Stimulated activated CD4-positive, alpha-beta T cell treated with anti-CD3 and anti-CD28 coated beads, Interleukin-2, amount 100 ng/mL, for 4 hours (primary cell): ENCODE measurements at places on chromosomes 2 and 18.

DNA sequence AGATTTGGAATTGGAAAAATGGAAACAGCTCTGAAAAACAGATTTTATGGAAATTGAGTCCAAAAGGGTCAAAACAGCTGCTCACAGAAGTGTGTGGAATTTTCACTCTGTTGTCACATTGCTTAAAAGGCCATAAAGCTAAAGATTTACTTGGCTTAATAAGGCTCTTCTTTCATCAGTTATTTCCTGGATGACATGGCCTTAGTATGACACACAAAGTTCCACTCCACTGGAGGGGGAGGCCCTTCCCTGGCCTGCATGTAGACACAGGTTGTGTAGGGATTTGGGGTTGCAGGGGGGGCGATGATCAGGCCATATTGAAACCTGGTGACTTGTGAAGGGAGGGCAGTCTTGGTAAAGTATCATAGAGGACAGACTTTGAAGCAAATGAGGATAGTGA is 34.0 kb downstream of the TMEM185B start:
- DNase-seq: no peak

DNA sequence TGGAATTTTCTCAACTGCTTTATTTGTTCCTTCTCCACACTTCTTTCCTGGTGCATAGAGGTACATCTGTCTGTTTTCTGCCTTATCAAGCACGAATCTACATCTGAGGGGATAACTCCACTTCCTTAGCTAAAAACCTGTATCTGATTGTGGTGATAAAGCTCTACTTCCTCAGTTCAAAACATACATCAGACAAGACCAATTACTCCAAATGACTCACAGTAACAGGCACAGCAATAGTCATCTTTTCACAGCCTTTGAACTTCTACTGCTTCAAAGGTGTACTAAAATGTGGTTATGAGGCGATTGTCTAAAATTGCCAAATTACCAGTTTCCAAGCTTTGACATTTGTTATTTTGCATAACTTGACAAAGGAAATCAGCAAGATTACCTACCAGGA is 803.6 kb upstream of the ZEB2 start:
- DNase-seq: no peak

- DNase-seq: no peak
Measured at GRCh38 chr2:188243381-188243780, 48.3 kb upstream of the GULP1 start.

- DNase-seq: no peak
Measured at GRCh38 chr18:49227441-49228165, 232.8 kb downstream of the DYM start.

DNA sequence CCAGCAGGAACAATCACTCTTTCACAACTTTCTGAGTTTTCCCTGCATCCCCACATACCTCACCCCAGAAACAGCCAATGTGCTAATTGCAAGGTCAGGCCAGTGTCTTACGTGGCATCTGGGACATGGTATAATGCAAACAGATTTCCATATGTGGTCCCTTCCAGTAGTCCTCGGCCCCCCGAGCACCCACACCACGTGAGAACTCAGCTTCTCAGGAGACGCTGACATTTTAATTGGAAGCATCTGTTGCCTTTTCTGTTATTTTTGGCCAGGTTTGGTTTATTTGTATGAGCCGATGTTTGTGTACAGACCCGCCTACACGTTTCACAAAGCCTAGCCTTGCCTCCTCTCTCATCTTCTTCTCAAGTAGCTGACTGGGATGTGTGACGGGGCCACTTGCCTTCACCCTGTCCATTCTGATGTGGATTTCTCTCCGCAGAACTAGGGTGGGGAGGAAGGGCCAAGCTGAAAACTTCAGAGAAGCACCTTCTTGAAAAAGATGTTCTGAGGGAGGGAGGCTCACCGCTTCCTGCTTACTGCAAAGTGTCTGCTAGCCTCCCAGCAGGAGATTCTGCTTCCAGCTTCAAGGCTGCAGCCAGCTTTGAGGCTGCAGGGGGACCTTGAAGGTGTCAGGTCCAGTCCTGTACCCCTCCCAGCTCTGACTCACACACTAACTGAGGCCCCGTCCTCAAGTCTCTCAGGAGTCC is 109.6 kb upstream of the SLC14A2 start:
- no peak for DNase-seq

GRCh38 chr18:75162978-75163377 is 46.0 kb downstream of the PTGR3 start:
- DNase-seq: no peak

GRCh38 chr2:239596253-239596652 is 195.4 kb upstream of the HDAC4 start:
- DNase-seq: no peak

- DNase-seq: no peak
Measured at GRCh38 chr2:174878537-174879147, 114.4 kb upstream of the CHRNA1 start.

GRCh38 chr18:34787931-34788532 is 77.9 kb downstream of the DTNA start:
- DNase-seq: peak; percentile 5

- no peak for DNase-seq
Measured at GRCh38 chr2:120609826-120610395, 125.8 kb upstream of the GLI2 start.

GRCh38 chr2:13822365-13822764 is 810.2 kb upstream of the LRATD1 start:
- no peak for DNase-seq

DNA sequence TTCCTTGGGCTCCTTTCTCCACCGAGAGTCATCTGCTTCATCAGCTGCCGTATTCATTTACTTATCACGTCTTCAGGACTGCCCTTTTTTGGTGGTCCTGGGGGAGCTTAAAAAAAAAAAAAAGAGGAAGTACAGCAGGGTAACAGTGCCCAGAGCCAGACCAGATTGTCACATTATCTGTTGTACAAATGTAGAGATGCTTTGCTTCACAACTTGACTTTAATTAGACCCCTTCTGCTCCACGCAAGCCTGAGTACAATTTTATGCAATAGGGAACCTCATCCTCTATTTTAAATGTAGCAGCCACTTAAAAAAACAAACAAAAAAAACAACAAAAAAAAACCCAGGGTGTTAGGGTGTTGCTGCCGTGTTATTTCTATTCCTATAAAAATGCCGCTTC is 128.3 kb downstream of the PRPF40A start:
- no peak for DNase-seq

- DNase-seq: no peak
Measured at GRCh38 chr2:238631491-238632180, 204.9 kb downstream of the ASB1 start.

GRCh38 chr2:218980735-218981389 is 4.1 kb downstream of the FEV start:
- DNase-seq: no peak

DNA sequence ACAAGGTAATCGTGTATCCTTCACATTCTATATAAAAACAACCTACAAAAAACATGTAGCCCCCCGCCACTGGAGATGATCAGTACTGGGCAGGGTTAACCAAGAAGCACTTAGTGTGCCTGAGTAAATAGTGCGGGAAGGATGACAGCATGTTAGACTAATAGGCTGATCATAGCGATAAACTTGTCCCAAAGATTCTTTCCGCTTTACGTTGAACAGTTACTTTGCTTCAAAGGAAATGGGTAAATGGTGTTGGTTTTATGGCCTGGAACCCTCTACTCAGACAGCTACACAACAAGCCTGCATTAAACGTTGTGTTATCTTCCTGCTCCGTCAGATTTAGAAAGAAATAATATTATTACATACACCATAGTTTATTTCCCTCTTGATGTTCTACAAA is 67.7 kb downstream of the CTAGE1 start:
- DNase-seq: no peak

DNA sequence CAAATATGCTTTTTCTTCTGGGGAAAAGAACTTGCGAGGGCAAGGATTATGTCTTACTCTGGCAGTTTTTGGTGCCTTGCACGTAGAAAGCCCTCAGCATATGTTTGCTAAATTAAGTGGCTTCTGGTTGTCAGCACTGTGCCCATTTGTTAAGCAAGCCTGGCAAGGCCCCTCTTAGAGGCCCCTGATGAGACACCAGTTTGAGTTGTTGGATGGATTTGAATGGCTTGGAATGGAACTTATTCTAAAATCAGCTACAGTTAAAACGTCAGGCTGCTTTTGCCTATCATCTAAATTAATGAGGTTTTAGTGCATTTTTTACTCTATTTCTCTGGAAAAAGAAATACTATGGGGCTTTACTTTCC is 28.2 kb downstream of the TMEM182 start:
- no peak for DNase-seq

DNA sequence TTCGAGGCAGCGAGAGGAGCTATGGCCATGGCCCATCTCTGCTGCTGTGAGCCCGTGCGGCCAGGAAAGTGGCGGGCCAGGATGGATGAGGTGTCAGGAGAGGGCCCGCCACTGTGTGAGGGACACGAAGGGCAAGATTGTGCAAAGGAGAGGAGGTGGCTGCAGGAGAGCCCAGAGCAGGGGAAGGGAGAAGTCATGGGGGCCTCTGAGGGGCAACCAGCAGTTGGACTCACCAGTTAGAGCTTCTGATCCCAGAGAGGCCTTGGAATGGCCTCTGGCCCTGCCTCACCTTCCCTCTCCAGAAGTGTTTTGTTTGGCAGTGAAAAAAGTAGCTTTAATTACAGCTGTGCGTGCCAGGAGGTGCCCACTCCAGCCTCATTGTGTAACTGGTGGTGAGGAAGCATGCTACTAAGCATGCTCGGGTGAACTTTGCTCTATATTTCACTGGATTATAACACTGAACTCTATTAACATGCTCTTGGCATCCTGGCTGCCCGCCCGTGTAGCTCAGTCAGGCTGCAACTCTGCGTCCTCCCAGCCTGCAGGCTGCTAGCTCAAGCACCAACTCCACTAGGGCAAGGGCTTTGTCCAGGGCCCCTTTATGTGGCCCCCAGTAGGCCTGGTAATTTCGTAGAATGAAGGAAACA is 34.2 kb downstream of the IMPA2 start:
- DNase-seq: no peak

- no peak for DNase-seq
Measured at GRCh38 chr18:41227993-41228392, 727.0 kb upstream of the PIK3C3 start.

DNA sequence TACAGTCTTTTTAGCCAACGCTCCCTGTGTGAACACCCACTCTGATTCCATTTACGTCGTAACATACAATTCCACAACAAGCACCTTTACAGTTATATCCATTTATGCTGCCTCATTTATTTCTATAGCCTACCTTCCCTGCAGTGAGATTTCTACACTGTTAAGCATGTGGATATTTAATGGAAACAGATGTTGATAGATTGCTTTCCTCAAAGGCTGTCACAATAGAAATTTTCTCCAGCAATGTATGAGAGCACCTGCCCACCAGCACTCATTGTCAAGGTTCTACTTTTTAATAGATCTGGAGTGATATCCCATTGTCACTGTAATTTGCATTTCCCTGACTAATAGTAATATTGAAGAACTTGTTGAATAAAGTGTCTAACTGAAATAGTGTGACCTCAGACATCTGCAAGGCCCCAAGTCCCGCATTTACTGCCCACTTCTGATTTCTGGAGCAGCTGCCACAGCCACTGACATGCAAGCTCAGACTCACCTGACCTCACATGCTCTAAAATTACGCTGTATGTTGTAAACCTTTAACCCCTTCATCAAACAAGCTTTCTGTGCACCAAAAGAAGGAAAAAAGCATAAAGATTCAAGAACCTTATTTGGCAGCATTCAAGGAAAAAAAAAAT is 295.1 kb downstream of the CNTNAP5 start:
- no peak for DNase-seq

DNA sequence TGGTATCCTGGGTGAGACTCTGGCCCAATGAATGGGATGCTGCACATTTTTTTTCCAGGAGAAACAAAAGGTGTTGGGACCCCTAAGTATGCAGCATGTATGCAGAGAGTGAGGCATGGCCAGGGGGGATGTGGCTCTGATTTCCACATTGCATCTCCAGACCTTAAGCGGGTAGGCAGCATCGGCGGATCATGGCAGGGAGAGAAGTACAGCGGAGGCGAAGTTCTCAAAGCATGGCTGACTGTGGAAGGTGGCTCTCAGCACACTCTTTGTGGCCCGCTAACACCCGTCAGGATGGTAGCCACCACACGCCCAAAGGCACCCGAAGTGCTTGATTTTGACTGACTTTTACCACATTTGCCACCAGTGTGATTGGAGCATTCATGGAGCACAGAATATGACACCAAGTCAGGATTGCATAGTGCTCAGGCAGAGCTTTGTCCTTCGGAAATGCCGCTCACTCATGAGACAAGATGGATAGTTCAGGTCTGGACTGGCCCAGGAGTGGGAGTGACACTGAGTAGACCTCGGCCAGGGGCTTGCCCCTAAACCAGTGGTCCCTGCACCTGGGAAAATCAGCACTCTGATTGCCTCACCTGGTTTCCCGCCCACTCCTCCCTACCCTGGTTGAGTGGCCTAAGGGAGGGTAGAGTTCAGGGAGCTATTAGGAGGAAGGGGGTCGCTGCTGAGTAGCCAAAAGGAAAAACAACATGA is 14.2 kb downstream of the INPP4A start:
- DNase-seq: no peak

GRCh38 chr2:110864731-110865130 is 132.4 kb downstream of the ACOXL start:
- DNase-seq: no peak

DNA sequence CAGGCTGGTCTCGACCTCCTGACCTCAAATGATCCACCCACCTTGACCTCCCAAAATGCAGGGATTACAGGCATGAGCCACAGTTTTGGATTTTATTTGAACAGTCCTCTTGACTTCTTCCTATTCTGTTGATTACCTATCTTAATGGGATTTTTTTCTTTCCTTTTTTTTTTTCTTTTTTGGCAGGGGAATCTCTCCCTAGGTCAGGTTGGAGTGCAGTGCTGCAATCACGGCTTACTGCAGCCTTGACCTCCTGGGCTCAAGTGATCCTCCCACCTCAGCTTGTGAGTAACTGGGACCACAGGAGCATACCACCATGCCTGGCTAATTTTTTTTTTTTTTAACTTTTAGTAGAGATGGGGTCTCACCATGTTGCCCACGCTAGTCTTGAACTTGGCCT is 2.8 kb downstream of the MTHFD2 start:
- DNase-seq: no peak

- DNase-seq: no peak
Measured at GRCh38 chr2:120209427-120210269, 13.6 kb downstream of the TMEM185B start.

DNA sequence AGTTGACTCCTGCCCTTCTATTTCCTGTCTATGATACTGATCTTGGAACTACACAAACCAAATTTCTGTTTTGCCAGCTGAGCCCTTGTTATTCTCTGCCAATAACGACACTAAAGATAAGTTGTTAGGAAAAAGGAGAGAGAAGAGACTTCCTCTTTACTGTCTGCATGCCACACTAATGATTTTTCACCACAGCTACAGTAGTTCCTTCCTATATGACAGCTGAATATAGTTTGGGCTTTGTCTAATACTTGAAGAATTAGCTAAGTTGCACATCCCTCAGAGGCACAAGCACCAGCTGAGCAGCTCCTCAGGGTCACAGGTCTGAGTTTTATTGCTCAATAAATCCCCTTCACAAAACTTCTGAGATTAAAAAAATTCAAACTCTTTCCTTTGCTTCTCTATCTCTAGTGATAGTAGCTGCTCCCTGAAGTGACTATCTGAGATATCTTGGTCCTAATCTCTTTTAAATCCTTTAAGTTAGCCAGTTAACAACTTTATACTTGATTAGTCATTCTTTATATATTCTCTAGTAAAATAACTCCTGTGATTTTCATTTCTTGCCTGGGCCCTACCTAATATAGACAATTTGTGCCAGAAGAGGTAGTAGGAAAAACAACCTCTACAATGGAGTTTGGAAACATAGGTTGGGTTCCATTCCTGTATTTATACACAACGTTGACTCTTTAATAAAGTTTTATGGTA is 253.0 kb upstream of the CNTNAP5 start:
- no peak for DNase-seq
